ENCODE measurements at places on chromosomes 16 and 17.

DNA sequence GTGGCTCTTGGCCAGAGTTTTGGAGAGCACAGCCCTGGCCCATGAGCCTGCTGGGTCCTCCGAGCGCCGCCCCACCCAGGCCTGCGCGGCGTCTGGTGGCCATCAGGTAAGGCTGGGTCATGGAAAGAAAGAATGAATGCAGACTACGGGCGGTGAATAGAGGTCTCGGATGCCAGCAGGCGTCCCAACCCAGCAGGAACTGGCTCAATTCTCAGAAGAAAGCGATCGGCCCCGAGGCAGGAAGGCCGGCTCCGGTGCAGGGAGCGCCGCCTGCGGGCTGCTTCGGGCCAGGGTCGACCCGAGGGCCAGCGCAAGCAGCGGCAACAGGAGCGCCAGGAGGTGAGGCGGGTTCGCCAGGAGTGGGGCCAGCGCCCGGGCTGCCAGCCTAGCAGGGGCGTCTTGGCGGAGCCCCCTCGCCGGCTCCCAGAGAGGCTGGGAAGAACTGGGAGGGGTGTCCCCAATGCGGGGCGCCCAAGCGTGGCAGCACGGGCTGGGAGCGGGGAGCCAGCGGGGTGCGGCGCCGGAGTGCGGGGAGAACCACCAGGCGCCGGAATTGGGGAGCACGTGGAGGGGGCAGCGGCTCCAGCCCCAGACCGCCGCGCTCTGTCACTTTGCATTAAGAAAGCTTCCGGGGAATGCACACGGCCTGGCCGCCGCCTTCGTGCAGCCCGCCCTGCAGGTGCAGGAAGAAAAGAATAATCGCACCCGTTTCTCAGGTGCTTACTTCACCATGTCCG, 7.1 kb upstream of the TMC5 start:
- no peak for DNase-seq

- peak; percentile 36 for DNase-seq
Measured at GRCh38 chr17:58084317-58084981, 1.2 kb downstream of the DYNLL2 start.

DNA sequence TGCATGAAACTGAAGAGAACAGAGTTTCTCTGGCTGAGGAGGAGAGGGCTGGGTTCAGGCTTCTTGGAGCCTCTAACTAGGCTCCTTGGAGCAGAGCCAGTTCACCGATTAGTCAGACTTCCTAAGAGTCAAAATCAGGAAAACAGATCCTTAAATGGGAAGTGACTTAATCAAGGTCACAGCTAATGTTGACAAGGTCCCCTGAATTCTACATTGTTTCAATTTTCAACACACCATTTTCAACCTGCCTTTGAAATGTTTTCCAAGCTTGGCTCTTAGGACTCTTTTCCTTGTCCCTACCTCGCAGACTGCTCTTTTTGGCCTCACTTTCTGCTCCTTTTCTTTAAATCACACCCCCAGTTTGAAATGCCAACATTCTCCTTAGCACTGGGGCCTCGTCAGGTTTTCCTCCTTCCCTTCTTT, 16.3 kb downstream of the MYL4 start:
- DNase-seq: no peak

DNA sequence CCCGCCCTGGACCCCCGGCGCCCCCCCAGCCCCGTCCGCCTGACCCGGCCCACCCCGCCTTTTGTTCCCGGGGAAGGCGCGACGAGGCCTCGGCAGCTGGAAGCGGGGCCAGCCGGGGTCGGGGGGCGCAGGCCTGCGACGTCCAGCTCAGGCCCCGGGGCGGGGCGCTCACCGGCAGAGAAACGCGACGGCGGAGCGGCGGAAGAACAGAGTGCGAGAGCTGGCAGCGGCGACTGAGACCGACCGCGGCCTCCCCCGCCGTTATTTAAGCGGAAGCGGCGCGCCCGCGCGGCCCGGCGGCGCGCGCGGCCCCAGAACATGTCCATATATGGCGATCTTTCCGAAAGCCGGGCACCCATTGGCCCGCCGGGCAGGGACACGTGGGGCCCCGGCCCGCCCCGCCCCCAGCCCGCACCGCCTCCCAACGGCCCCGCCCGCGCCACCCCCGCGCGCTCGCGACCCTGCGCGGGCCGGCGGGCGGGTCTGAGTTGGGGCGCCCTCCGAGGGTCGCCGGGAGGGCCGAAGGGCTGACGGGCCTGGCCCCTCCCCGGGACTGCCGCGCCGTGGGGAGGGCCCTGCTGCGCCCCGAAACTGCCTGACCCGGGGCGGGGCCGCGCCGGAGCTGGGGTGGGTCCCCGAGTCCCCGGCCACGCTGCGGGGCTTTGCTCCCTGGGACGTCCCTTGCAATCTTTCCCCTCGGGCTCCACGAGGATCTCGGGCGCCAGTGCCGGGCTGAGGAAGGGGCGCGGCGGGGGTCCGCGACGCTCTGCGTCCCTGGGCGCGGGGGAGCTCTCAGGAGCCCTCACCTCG, at the start of gene ACTG1:
ACTG1 (minus strand) TSS at position 238 of the 810 bp plus-strand sequence. CDS start 445 bp downstream, outside the sequence.
- DNase-seq: peak; percentile 91

DNA sequence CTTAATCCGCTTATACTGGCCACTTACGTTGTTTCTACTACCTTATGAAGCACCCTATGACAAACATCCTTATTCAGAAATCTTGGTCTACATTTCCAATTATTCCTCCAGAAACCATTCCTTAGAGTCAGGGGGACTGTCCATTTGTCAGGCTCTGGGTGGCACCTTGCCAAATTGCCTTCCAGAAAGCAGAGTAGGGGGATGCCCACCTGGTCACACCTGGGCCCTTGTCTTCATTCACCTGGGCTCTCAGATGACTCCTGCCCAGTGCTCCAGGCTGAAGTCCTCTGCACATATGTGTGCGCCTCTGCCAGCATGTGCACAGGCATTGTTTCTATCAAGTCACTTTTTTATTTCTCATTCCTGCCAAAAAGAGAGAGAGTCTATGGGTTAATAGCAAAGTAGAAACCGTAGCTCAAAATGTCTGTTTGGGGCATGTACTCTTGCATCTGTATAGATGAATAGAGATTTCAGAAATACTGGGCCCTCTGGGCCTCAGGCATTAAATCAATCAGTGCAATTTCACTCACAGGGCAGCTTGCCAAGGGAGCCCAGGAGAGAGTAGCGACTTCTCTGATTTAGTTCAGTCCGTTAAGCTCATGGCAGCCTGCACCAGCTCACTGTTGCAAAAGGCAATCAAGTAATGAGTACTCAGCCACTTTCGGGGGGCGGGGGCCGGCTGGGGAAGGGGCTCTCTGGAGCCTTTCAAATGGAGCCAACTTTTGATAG, 104.7 kb downstream of the SOCS1 start:
- no peak for DNase-seq

- DNase-seq: no peak
Measured at GRCh38 chr17:2594722-2595599, 1.5 kb downstream of the PAFAH1B1 start.
